ENCODE measurements at places on chromosomes 5 and 9. TPM values are rescaled to one million over a fixed set of nuclear protein-coding genes. Genes with fewer than 3 reads are reported as not detected.

Gene ACTBL2
- not detected for total RNA-seq

Gene HTR1A
- not detected for total RNA-seq

Gene ARPC5L
- total RNA-seq, result 104 TPM

Gene FER
- 9.1 TPM for total RNA-seq

Gene RLN2
- 4.6 TPM for total RNA-seq

Gene PCDHGA3
- total RNA-seq, result not detected

Gene PLPP7
- not detected for total RNA-seq

Gene PCDHB10
- not detected for total RNA-seq

Gene CEL
- 1.0 TPM for total RNA-seq

Gene TAS2R1
- not detected for total RNA-seq

DNA sequence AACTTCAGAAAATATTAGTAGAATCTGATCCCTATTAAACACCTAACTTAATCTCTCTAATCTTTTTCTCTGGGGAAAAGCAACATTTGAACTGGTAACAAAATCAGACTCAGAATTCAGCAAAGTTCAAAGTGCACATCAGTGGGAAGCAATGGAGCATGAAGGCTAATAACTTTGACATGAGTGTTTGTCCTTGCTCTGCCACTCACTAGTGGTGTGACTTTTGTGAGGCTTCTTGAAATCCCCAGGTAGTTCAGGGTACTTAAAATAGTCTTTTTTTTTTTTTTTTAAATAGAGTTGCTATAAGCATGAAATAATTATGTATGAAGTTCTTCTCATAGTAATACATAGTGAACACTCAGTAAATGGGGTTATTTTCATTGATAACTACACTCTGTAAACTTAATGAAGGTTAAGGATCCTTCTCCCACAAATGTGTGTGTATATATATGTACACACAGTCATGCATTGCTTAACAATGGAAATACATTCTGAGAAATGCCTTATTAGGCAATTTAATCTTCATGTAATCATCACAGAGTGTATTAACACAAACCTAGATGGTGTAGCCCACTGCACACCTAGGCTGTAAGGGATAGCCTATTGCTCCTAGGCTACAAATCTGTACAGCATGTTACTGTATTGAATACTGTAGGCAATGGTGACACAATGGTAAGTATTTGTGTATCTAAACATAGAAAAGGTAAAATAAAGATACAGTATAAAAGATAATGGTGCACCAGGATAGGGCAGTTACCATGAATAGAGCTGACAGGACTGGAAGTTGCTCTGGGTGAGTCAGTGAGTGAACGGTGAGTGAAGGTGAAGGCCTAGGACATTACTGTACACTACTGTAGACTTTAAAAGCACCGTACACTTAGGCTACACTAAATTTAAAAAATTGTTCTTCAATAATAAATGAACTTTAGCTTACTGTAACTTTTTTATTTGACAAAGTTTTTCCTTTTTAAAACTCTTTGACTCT is 73.3 kb upstream of the HMHB1 start:
- no peak for DNase-seq

DNA sequence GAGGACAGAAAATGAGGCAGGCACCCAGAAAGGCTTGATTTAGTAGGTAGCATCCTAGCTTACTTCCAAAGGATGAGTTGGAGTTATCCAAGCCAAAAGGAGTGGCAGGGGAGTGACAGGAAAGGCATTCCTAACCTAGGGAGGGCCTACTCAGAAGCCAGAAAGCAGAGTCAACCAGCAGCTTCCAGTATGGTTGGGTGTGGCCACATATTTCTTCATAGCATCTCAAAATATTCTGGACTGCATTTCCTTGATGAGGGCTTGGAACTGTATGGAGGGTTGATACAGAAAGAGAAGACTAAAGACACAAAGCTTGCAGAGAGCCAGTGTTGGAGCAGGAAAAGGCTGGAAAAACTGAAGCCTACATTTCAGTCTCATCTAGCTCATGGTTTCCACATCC is 656.8 kb upstream of the DMAC1 start:
- DNase-seq, result no peak

DNA sequence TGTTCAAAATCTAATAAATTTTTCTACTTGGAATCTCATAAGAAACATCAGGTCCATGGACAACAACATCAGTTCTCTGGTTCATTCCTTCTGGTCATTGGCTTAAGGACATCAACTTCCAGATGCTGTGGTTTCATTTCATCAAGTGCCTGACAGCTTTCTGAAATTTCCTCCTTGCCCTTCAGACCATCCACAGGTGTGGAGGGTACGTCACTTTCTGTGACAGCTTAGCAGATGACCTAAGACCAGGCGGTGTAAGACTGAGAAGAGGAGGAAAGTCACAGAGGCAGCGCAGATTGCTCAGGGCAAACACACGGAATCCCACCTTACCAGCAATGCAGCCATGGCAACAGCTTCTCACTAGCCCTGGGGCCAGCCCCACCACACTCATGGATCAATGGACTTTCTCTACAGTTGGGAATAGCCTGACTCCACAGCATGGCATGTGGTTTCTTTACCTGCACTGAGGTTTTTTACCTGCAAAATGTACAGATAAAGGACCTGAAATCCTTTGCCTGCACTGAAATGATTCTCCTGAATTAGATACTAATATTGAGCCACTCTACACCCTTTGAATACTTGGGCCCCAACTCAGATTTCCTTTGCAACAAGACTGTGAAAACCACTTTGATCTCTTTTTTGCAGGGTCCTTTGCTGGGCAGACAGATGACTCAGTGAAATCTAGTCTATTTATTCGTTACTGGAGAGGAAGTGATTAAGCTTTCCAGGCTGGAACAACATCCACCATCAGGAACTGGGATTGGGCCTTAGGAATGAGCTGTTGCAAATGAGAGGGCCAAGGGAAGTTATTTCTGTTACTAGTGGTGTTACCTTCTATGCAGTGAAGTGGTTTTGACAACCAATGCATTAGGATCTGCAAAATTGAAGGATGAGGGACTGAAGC is 26.9 kb downstream of the TICAM2 start:
- DNase-seq, result no peak

GRCh38 chr5:39198127-39198526 is 21.2 kb downstream of the FYB1 start:
- no peak for DNase-seq

DNA sequence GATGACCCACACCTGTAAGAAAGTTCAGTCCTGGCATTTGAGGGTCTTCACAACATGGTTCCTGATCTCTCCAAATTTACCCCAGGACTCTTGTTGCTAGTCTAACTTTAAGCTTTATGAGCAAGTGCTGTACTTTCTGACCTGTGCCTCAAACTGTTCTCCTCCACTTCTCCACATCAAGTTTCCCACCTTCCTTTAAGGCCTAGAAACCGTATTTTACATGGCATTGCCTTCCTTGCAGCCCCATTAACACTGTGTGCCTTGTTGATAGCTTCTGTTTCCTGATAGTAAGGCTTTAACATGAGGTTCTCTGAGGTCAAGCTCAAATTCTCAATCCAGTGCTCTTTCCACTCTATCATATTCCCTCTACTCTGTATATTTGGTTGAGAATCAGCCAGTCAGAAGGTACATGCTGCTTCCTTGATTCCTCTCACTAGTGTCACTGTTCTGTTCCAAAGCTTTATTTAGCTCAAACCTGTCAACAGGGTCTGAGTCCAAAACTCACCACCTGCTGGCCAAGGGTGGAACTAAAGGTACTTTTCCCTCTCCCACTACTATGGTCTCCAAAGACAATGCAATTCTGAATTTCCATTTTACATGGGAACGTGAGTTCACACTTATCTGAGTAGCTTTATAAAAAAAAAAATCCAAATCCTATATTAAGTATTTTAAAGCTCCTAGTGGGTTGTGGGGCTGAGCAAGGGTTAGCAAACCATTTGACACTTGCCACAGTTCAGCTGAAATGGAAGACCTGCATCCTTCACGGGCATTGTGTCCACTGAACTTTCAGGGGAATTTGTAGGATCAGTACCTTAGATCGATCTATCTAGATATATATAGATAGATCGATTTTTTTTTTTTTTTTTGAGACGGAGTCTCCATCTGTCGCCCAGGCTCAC is 21.1 kb downstream of the VCP start:
- DNase-seq, result peak; percentile 63

GRCh38 chr5:129113867-129114266 is 19.3 kb downstream of the ISOC1 start:
- DNase-seq, result no peak

GRCh38 chr9:109856785-109857184 is 76.8 kb downstream of the PALM2AKAP2 start:
- DNase-seq, result no peak

- no peak for DNase-seq
Measured at GRCh38 chr9:5185220-5185840, at the start of gene INSL6. Gene INSL6 (minus strand): TSS chr9:5185639. CDS start chr9:5185602, 37 bp downstream.

DNA sequence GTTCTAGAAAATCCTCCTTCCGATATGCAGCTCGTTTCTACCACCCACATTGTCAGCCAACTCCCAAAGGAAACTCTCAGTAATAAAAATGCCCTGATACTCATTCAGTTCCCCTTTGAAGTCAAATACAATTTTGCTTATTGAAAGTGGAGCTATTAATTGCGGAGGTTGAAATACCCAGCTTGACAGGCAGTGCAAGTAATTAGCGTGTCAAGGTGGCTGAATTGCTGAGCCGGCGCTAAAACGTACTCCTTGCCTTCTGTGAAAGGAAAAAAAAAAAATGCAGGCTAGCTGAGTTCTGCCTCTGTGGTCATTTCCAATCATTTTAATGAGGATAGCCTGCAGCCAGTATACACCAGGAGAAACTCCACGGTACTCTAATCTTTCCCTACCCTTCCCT is 165.5 kb downstream of the RORB start:
- DNase-seq, result no peak

GRCh38 chr5:2896371-2897275 is 145.1 kb upstream of the IRX2 start:
- DNase-seq, result no peak

DNA sequence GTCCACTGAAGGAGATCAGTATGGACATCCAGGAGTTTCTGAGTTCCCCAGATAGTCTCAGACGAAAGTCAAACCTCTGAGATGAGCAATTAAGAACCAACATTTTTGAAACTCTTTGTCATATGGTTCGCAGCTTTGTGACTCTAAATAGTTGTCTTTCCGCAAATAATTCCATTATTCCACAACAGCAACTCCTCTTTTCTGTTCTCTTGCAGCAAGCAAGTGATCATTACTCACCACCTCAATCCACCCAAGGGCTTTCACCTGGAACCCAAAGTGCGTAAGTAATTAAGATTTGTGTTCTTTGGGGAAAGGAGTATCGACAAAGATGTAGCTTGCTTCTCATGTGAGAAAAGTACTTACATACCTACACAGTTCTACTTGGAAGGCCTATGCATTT is 15.6 kb downstream of the MTX3 start:
- no peak for DNase-seq

DNA sequence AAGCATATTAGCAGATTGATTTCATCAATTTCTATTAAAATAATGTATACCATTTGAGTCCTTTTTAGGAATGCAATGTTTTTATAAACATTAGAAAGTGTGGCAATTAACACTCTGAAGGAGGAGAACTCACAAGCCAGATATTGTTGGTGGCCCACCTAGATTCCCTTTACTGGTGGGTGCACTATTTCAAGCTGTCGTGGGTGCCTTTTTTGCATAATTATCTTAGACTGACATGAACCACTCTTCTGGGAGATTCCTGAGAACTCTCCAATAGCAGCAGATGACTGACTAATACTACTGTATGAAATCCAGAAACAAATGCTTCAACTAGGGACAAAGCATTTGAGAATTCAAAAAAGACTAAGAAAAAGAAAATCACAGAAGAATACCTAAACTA is 526.0 kb downstream of the CDH18 start:
- DNase-seq, result no peak

DNA sequence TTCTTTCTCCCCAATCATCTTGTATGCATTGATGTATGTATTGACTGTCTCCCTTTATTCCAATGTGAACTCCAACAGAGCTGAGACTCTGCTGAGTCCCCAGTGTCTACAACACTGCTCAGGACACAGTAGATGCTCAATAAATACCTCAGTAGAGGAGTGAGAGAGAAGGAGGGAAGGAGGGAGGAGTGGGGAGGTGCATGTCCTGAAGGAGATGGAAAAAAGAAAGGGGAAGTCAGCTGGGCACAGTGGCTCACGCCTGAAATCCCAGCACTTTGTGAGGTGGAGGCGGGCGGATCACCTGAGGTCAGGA is 2.9 kb upstream of the PHF2 start:
- DNase-seq, result no peak

DNA sequence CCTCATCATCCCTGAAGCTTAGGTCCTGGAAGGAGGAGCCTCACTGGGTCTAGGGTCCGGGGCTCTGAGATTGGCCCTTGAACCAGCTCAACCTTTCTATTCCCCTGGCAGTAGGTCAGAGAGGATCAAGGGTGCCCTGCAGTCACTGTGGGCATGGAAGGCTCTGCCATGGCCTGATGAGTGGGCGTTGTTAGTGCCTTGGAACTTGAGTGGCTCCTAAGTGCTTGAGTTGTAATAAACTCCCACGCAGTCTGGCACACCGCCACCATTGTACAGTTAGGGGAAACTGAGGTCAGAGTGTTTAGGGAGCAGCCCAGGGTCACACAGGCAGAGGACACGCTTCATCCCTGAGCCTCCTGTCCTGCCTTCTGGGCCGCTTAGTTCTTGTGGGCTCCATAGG is 10.4 kb upstream of the SYNPO start:
- DNase-seq, result no peak

GRCh38 chr5:15487228-15487627 is 12.8 kb upstream of the FBXL7 start:
- DNase-seq, result no peak

DNA sequence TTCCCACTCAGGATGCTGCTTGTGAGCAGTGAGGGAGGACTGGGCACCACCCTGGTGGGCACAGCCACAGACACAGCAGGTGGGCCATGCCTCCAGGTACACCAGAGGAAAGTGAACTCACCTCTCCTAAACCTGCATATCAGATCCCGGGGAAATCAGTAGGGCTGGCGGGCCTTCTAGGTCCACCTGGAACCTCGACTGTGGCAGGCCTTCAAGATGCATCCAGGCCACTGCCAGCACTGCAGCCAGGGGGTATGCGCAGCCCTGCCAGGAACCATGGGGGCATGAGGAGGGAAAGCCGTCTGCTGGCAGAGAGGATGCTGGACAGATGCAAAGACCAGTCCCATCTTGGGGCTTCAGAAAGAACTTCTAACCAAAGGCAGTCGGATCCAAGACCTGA is 270.6 kb upstream of the IRX4 start:
- no peak for DNase-seq

- peak; percentile 16 for DNase-seq
Measured at GRCh38 chr5:96219580-96220281, 213.3 kb downstream of the PCSK1 start.

- no peak for DNase-seq
Measured at GRCh38 chr5:132095424-132095972, 21.9 kb downstream of the CSF2 start.

- no peak for DNase-seq
Measured at GRCh38 chr5:4019009-4019769, 423.6 kb downstream of the IRX1 start.

- DNase-seq, result no peak
Measured at GRCh38 chr9:114025196-114025753, 52.8 kb downstream of the AMBP start.

DNA sequence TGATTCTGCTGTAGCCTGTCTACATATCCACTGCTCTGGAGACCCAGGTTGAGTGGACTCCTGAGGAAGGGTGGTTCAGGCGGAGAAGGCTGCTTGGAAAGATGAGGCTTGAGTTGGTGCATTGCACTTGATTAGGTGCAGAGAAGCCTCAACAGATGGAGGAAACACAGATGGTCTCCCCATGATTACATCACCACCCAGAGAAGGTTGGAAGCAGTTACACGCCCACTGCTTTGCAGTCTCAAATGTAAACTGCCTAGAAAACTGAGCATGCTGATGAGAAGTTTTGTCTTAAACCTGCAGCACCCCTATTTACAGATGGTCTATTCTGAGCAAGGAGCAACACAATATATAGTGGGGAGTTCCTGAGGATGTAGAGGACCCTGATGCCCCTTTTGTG is 266.6 kb downstream of the PIK3R1 start:
- no peak for DNase-seq
